ENCODE measurements at places on chromosomes 12 and 14.

DNA sequence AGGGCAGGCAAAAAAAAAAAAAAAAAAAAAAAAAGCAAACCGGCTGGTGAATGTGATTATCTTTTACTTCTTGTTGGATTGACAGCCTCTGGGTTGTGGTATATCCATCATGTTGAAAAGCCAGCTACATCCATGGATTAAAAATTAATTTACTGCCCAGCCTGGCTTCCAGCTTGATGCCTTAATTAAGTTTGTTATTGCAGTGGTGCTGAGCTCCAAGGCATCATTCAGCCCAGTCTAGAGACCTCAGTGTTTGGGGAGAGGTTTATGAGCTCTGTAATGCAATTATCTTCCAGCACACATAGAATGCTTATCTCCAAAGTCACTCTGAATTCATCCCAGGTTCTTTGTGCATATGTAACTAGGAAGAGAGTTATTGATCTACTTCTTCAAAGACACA, 114.8 kb downstream of the RIMBP2 start:
- DNase-seq, result peak; percentile 74

GRCh38 chr12:46569826-46570439, 197.4 kb upstream of the SLC38A2 start:
- no peak for DNase-seq

DNA sequence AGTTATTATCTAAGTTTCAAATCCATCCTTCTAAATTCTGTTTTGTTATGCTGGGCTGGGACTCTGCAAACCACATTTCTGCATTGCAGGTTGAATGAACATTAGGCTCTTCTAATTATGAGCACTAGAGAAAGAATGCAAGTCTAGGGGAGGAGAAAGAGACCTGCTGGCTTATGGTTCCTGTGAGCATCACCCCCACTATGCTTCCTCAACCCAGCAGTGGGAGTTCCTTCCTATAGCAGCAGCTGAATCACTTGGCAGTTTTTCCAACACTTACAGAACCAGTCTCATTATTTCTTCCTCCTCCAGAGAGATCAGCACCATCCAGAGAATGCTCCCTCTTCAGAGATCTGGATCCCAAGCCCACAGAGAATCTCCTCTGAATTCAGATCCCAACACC, 297.7 kb upstream of the CLEC14A start:
- DNase-seq, result no peak

DNA sequence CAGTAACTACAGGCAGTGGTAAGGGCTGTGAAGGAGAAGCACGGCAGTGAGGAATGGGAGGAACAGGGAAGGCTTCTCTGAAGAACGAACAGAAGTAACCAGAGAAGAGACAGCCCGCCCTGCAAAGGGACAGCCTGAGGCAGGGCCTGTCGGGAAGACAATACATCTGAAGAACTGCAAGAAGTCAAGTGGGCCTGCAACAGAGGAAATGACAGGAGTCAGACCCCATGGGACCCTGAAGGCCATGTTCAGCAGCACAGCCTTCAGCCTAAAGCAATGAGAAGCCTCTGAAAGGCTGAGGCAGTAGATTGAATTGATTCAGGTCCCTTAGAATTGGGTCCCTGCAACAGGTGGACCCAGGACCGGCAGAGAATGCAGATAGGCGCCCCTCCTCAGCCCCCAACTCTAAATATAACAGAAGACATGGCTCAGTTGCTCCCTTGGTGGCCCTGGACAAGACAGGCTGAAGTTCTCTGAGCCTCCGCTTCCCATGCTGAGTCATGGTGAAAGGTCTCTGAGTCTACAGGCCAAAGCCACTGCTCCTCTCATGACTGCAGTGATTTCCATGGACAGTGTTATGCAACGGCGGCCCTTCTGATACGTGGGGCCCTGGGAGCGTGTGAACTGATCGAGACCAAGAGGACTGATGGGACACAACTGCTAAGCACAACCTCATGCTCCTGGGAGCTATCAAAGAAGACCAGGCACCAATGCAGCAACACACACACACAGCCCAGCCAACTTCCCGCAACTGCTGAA, 10.8 kb upstream of the ACTR6 start:
- DNase-seq, result no peak

- no peak for DNase-seq
Measured at GRCh38 chr14:64012003-64012402, 159.2 kb downstream of the SYNE2 start.

GRCh38 chr12:15276088-15276698, 46.1 kb upstream of the PTPRO start:
- peak; percentile 37 for DNase-seq

DNA sequence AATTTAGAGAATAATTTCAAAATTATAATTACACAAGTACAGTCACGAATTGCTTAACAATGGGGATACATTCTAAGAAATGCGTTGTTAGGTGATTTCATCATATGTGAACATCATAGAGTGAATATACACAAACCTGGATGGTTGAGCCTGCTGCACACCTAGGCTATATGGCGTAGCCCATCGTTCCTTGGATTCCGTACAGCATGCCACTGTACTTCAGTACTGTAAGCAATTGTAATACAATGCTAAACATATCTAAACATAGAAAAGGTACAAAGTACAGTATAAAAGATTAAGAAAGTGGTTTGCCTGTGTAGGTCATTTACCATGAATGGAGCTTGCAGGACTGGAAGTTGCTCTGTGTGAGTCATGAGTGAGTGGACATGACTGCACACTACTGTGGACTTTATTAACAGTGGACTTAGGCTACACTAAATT, 286.2 kb downstream of the CACNA1C start:
- DNase-seq, result no peak

DNA sequence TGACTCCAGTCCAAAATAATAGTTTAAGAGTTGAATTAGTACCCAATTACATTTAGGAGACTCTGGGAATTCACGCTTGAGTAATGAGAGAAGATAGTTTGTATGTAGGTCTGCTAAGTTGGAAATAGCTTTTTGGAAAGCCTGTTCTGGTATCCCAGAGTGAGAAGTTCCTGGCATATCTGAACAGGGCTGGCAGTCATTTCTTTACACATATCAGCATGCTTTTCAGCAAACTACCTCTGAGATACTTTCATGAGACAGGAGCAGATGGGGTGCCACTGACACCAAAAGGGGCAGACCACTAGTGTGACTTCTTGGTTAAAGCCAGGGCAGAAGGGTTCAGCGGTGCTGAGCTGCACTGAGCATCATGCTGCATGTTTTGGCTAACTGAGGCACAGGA, 45.1 kb upstream of the GRIP1 start:
- DNase-seq, result no peak

- DNase-seq, result no peak
Measured at GRCh38 chr14:93543766-93544165, 113.0 kb downstream of the UNC79 start.

GRCh38 chr14:64388533-64389285, 556 bp downstream of the MTHFD1 start:
- DNase-seq, result peak; percentile 31

DNA sequence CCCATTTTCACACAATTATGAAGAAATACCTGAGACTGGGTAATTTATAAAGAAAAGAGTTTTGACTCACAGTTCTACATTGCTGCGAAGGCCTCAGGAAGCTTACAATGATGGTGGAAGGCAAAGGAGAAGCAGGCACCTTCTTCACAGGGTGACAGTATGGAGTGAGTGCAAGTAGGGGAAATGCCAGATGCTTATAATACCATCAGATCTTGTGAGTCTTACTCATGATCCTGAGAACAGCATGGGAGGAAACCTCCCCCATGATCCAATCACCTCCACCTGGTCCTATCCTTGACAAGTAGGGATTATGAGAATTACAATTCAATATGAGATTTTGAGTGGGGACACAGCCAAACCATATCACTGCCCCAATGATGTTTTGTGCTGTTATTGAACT, 189.3 kb upstream of the CRY1 start:
- no peak for DNase-seq

DNA sequence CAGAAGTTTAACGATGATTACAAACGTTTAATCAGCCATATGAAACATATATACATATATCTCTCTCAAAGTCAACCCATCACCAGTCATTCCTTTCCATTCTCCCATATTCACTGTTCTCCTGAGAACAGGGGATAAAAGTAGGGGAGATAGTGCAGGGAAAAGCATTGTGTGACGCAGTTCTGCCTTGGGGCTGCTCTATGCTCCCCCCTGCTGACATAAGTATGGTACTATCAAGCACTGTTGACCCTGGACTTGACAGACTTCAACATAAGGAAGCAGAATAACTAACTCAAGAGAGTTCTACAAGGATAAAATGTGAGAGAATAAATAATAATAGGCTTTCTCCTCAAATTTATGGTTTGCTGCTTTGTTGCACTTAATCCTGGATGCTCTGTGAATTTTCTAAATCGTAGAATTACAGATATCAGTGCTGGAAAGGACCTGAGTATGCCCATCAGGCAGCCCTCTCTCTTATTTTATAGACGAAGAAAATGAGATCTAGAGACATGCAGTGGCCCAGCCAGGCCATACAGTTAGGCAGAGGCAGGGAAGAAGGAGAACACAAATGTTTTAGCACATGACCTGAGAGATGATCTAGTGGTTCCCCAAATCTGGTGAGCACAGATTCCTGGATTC, 87.2 kb downstream of the SCN8A start:
- peak; percentile 66 for DNase-seq

- no peak for DNase-seq
Measured at GRCh38 chr12:69151254-69151764, 88.1 kb upstream of the CPSF6 start.

- DNase-seq, result peak; percentile 41
Measured at GRCh38 chr12:96132819-96133218, 61.4 kb upstream of the ELK3 start.

DNA sequence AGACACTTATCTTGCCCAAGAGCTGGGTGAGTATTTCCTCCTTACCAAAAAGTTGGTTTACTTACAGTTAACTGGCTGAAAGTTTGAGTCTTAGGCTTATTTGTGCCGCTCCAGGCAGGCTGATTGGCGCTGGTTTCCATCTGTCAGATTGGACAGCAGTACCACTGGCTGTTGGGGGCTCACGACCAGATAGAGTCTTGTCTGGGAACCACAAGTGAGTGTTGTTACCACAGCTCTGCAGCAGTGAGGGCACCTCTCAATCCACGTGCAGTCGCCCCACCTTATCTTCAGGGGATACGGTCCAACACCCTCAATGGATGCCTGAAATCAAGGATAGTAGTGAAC, 58.9 kb downstream of the DDX51 start:
- no peak for DNase-seq

- no peak for DNase-seq
Measured at GRCh38 chr12:67594888-67595287, 53.7 kb upstream of the DYRK2 start.

GRCh38 chr14:82388488-82388887, 854.8 kb upstream of the SEL1L start:
- DNase-seq, result no peak

GRCh38 chr14:44609201-44609600, 102.1 kb upstream of the FSCB start:
- no peak for DNase-seq

DNA sequence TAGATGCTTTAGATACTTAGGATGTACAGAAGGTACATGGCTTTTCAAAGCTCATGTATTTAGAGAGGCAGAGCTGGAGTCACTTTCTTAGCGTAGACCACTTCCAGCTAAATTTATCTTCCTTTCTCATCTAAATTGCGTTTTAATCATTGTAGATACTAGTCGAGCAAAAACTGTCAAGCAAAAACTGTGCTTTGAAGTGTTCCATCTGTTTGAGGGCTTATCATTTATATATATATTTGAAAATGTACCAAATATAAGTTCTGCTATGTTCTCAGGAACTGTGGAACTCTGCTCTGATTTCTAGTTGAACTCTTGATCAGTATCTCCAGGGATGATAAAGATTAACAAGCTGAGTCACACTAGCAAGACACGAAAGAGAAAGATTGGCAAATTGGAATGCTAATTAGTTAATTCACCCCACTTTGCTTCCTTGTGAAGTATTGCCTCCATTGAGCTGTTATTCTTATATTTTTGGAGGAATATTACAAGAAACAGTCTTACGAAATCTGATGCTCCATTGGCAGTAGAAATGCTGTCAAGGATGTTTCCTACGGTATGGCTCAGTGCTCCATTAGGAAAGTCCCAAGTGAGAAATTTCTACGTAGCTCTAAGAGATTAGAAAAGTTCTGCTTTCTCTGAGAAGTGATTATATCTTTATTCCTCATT, 310.7 kb downstream of the AEBP2 start:
- no peak for DNase-seq

DNA sequence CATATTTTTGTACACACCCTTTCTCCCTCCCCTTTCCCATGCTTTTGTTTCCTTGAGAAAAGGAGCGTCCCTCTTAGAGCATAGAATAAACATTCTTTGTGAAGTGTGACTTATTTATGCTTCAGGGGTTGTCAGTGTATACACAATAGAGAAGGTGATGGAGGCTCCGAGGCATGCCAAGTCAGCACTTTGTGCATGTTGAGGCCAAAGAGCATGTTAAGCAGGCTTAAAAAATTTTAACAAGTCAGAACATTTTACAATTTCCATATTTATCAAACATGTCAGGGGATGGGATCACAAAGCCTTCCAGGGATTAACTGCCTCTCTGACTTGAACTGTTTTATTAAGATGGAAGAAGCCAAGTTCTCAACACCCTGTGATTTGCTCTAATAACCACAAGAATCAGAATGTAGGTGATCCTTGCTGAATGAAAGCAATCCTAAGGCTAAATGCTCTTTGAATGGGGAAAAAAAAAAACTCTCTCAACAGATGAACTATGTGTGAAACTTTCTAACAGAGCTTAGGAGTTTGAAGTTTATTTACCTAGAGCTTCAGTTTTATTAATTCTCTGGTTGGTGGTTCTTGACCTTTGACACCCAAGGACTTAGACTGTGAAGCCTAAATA, 223.1 kb downstream of the RAD51B start:
- DNase-seq, result no peak

- no peak for DNase-seq
Measured at GRCh38 chr12:29543036-29543435, 45.5 kb upstream of the OVCH1 start.

DNA sequence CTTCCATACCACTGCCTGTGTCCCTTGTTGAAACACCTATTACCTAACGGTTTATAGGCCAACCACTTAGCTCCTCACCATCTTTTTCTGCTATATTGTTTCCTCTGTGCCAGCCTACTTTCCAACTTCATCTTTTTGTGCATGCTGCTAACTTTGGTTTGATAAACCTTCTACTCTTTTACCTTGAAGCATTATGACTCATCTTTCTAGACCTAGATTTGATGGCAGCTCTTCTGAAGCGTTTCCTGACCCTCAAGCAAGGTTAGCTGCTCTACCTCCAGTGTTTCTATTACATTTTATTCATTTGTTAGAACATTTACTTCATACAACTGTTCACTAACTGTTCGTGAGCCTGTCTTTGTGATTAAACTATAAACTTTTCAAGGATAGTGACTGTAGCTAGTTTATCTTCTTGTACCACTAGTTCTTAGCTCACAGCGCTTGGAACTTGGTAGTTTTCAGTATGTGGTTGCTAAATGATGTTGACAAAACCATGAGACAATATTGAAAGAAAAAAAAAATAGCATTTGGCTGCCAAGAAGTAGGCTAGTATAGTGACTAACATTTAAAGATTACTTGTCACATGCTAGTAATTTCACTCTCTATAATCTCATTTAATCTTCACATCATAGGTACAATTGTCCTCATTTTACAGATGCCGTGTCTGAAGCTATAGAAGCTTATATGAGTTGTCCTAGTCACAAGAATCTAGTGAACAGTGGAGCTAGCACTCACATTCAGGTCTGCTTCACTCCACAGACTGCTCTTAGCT, 79.5 kb downstream of the APAF1 start:
- DNase-seq, result no peak

All from BE2C (cell line).